Aorta (tissue), 5 donors: ENCODE measurements at places on chromosomes 1 and 21. TPM values are rescaled to one million over a fixed set of nuclear protein-coding genes. Genes with fewer than 3 reads are reported as not detected.

The TFF3 gene
- polyA plus RNA-seq: 170 TPM

The OPRD1 gene
- not detected for polyA plus RNA-seq

DNA sequence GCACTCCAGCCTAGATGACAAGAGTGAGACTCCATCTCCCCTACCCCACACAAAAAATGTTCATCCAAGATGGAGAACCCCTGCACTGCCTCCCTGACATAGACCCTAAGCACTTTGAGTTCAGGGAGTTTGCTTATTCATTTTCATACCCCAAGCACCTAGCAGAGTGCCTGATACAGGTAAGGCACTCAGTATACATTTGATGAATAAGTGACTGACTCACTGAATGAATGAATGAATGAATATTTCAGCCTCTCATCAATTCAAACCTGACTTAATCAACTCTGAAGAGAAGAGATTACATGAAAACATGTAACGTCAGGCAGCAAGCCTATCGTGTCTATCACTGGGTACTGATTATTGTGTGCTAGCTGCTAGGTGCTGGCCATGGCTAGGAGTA lies 121.3 kb upstream of the GADD45A start:
- no peak for DNase-seq

The TNFAIP8L2 gene
- 7.1 TPM for polyA plus RNA-seq

DNA sequence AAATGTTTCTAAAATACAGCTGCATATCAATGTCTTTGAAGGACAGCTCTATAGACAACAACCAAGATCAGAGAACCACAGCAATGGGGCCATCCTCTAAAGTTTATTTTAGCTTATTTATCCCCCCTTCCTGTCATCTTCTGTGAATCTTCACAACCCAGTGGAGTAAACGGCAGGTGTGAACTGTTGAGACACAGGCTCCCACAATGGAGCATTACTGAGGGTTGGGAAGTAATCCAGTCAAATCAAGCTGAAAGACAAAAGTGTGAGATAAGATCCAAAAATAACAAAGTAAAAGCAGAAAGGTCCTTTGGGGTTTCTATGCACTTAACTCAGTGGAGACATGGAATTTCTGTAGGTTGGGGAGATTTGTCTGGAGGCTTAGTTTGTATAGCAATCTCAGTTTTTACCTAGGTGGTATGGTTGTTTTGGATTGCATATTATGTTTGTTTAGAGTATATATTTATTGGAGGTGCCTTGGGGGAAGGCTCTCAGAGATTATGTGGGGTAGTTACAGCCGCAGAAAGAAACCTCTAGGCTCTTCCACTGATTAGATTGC lies 286.9 kb upstream of the ADGRL2 start:
- no peak for DNase-seq

DNA sequence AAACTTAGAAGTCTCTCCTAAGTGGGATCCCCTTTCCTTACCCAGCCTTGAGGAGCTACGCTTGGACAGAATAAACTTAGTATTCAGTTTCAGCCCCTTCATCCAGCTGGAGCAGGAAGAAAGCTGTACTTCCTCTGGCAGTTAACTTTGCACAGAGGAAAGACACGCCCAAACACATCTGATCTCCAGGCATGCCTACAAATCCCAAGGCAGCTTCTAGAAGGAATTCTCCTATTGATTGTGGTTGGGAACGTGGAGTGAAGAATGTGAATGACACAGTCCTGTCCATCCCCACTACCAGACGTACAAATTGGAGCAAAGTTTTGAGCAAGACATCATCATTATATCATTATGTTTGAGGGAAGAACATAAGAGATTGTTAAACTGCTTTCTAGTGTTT lies 6.6 kb upstream of the AK4 start:
- no peak for DNase-seq

The MCOLN2 gene
- 3.3 TPM for polyA plus RNA-seq

The BRDT gene
- not detected for polyA plus RNA-seq

DNA sequence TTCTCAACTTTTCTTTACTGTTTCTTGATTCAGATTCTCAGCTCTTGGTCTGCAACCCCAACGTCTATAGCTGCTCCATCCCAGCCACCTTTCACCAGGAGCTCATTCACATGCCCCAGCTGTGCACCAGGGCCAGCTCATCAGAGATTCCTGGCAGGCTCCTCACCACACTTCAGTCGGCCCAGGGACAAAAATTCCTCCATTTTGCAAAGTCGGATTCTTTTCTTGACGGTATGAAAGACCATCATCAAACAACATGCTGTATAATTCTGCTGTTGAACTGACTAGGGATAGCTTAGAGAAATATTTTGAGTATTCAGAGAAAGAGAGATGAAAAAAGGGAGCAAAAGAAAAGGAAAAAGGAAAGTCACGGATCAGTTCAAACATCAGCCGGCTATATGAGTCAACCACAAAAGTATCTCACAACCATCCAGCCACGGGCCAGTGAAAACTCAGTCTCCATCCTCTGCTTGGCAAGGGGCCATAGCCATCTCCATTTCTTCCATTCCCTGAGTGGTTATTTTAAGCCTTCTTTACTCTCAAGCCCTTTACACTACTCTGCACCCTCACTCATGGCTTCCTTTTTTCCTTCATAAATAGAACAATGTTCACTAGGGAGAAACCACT lies 14.1 kb downstream of the DNASE2B start:
- DNase-seq: no peak

DNA sequence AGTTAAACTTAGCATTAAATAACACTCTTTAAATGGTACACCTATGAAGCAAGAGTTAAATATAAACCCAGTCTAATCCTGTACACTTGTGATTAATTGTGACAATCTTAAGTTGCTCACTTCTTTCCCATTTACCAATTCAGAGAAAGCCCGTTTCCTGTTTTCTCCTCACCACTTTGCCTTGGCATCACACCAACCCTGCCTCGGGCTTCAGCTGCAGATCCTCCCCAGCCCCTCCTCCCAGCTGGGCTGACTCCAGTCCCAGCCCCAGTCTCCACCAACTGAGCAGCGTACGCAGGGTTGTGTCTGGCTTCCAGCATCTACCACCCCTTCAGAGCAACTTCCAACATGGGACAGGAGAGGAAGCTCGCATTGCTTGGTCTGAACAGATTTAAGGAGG lies 4.1 kb downstream of the PYCR2 start:
- DNase-seq: peak; percentile 92

The RRP1B gene
- polyA plus RNA-seq: 4.9 TPM

The FCMR gene
- polyA plus RNA-seq: 1.3 TPM

- DNase-seq: no peak
These were observed 148.0 kb upstream of the ZRANB2 start for GRCh38 chr1:71228742-71229365.

DNA sequence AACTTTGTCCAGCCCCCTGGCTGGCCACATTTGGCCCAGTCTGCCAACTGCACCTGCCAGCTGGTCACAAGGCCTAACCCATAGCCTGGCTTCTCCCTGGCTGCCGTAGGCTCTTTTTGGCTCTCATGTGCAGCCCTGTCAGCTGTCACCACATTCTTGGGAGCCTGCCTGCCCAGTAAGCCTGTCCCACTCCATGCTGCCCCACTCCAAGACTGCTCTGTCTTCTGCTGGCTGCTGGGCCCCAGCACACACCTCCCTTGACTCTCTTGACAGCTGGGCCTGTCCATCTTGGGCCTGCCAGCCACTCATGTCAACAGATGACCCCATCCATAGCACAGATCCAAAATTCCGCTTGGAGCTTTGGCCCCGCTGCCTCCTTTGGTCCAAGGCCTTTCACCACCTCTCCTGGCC lies 74.3 kb upstream of the EDN2 start:
- DNase-seq: peak; percentile 70

The KRTAP21-2 gene
- polyA plus RNA-seq: not detected

The VAV3 gene
- polyA plus RNA-seq: 0.33 TPM

- DNase-seq: peak; percentile 76
These were observed 2.9 kb downstream of the GFI1 start for GRCh38 chr1:92483610-92484471.

GRCh38 chr1:210339500-210339899 lies 10.8 kb downstream of the HHAT start:
- no peak for DNase-seq

The CRYBG2 gene
- 6.4 TPM for polyA plus RNA-seq

The RCAN1 gene
- 28.7 TPM for polyA plus RNA-seq

DNA sequence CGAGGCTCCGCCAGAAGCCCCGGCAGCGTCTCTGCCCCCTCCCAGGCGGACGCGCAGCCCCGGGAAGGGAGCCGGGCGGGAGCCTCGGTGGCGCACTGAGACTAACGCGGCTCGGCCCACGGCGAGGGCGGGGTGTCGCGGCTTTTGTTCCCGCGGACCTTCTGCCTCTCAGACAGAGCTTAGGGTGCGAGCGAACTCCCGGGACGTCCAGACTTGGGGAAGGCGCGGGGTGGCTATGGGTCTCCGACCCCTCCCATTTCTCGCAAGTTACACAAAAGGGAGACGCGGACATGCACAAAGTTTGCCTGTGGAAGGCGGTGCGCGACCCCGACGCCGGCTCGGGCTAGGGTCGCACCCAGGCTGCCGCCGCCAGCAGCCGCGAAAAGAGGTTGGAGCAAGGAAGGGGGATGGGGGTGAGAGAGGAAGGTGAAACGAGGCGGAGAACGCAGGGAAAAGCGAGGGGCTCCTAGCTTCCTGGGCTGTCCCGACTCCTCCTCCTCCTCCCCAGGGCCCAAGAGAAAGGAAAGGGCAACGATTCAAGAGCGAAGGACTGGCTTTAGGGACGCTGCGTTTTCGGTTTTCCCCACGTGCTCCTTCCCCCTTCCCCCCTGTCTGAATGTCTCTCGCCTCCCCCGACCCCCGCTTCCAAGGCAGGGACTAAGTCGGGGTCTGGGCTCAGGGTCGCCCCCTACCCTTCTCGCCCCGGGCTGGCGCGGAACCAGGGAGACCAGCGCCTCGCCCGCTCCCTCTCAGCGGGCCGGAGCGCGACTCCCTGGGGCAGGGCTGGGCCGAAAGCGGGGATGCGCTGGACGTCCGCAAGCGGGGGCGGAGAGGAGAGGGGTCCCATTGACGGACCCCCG lies 729 bp downstream of the APP start:
- peak; percentile 90 for DNase-seq

GRCh38 chr1:6599141-6599975 lies 3.3 kb downstream of the KLHL21 start:
- no peak for DNase-seq

GRCh38 chr1:36285443-36286101 lies 20.6 kb upstream of the SH3D21 start:
- DNase-seq: peak; percentile 59

DNA sequence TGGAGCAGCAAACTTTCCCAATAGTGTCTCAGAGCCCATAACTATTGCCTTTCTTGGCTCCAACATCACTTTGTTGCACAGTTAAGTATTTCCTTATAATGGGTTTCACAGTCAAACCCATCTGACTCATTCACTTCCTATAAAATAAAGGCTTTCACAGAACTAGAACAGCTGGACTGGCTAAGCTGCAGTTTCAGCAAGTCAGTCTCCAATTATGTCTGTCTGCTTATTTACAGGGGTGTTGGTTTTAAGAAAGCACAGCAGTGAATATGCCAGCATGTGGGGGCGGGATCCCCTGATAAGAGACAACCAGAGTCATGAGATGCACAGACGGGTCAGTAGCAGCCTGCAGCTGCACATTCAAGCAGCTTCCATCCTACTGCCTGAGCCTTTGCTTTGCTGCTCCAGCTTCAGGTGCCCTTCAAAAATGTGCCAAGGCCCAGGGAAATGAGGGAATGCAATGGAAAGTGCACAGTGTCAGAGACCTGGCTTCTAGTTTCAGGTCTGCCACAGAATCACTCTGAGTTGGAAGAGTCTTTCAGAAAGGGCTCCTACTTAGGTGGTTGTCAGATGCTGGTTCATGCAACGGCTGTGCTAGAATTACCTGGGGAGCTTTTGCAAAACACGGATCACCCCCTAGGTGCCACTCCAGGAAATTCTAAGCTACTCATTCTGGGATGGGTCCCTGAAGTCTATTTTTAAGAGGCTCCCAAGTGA lies 24.8 kb downstream of the RNF19B start:
- peak; percentile 80 for DNase-seq

GRCh38 chr21:39131791-39132190 lies 51.5 kb downstream of the PSMG1 start:
- no peak for DNase-seq

The TRIM33 gene
- 21.6 TPM for polyA plus RNA-seq

The ANKRD34A gene
- 0.63 TPM for polyA plus RNA-seq

GRCh38 chr1:231931846-231932454 lies 305.4 kb downstream of the DISC1 start:
- no peak for DNase-seq

DNA sequence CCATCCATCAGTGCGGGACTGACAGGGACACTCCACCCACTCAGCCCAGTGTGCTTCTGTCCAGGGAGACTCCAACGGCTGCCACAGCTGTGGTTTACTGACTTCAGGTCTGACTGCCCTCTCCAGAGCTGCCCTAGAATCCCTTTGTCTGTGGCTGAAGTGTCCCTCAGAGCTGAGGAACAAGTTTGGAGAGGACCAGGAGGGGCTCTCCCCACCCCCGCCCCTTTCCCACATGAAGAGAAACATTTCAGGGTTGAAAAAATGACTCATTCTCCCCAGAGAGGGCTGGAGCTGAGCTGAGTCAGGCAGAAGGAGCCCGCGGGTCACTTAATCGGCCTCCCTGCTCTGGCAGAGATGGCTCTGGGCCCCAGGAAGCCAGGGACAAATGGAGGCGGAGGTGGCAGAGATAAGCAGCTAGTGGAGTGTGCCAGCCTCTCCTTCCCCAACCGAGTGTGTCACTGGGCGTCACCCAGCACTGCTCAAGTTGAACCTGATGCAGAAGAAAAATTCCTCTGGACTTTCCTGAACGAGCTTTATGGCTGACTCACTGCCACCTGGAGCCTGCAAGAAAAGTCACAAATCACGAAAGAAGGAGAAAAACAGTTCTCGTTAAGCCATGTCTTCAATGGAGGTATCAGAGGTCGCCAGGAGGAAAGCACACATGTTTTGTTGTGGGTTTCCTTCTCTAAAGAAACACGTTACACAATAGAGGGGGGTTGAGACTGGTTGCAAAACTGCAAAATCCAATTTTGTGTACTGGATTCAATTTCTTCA lies 34.3 kb upstream of the ECE1 start:
- peak; percentile 94 for DNase-seq

DNA sequence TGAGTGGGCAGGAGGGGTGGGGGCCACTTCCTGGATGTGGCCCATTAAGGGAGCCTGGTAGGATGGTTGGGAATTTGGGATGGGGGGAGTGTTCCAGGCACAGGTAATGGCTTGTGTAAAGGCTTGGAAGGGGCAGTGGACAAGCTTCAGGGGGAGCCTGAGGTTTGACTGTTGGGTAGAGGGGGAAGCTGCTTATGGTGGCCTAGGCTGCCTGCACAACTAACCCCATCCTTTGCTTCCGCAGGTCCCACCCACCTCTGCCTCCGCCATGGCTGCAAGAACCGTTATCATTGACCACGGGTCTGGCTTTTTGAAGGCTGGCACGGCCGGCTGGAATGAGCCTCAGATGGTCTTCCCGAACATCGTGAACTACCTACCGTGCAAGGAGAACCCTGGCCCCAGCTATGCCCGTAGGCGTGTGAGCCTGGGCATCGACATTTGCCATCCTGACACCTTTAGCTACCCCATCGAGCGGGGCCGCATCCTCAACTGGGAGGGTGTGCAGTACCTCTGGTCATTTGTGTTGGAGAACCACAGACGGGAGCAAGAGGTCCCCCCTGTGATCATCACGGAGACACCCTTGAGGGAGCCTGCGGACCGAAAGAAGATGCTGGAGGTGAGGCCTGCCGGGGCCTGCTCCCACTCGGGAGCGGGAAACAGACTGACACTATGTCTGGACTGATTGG lies 67.8 kb downstream of the ACTL8 start:
- DNase-seq: no peak

The SLC1A7 gene
- polyA plus RNA-seq: not detected
